Activated CD4-positive, CD25-positive, alpha-beta regulatory T cell treated with anti-CD3 and anti-CD28 coated beads, Interleukin-2, amount 50 U/mL, for 16 hours (primary cell): ENCODE measurements at places on chromosomes 4 and X.

GRCh38 chrX:133783274-133783673, 202.1 kb downstream of the GPC3 start:
- DNase-seq = no peak

DNA sequence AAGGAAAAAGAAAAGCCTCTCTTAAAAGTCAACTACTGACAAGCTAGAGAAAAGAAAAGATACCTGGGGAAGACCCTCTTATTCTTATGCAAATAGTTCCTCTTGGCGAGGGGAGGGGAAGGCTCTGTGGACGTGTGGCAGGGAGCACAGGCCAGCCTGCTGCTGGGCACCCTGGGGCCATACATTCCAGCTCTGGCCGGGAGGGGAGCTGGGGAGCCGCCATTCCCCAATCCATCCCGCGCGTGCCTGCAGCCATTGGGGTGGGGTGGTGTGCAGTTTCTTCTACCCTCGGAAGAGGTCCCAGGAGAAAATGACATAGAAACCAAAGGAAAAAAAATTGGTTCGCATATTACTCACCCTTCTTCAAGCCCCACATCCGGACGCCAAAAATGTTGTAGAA, 1496.4 kb downstream of the RPA4 start:
- no peak for DNase-seq

GRCh38 chr4:2792396-2792710, 532 bp upstream of the SH3BP2 start:
- DNase-seq = no peak

GRCh38 chr4:142883040-142883832, 37.1 kb upstream of the INPP4B start:
- DNase-seq = no peak

DNA sequence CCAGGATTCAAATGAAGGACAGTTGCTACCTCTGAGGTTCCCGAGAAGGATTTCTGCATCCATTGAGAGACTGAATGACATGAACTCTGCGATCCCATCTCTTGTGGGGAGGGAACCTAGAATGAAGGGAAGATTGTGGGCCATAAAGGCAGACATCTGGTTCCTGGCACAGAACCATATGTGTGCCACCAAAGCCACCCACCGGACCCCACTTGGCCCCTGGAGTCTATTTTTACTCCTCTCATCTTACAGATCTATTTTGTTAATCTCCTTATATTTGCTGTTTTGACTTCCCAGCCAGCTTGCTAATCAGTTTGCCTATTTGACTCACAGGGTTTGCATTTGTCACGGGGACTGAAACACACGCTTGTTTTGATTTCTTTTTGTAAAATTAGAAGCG, 7.3 kb downstream of the SOD3 start:
- DNase-seq = no peak

GRCh38 chr4:175424111-175424510, 388.0 kb downstream of the GPM6A start:
- DNase-seq = no peak

GRCh38 chrX:45850775-45851433, 650.2 kb upstream of the DIPK2B start:
- DNase-seq = no peak

- no peak for DNase-seq
Measured at GRCh38 chrX:151729056-151729725, 5.4 kb upstream of the CNGA2 start.

GRCh38 chr4:2686379-2687265, 69.5 kb downstream of the TNIP2 start:
- DNase-seq = no peak

DNA sequence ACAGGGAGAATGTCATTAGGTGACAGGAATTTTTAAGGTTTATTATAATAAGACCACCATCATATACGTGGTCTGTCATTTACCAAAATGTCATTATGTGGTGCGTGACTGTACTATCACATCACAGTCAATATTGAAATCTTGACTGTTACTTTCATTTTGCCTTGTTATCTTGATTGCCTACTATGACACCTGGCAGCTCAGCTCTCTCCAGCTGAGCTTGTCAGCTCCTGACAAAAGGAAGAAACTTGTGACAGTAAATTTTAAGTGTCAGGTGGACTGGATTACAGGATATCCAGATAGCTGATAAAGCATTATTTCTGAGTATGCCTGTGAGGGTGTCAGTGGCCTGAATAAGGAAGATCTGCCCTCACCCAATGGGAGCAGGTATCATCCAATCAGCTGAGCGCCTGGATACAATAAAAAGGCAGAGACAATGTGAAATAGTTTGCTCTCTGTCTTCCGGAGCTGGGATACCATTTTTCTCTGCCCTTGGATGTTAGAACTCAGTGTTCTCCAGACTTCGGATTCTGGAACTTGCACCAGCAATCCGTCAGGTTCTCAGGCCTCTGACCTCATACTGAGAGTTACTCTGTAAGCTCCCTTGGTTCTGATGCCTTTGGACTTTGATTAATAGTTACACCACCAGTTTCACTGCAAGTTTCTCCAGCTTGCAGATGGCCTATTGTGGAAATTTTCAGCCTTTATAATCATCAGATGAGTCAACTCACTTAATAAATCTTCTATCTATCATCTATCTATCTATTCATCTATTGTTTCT, 1454.7 kb upstream of the IGFBP7 start:
- DNase-seq = no peak

GRCh38 chr4:112167794-112168193, 22.5 kb downstream of the FAM241A start:
- DNase-seq = peak; percentile 6

DNA sequence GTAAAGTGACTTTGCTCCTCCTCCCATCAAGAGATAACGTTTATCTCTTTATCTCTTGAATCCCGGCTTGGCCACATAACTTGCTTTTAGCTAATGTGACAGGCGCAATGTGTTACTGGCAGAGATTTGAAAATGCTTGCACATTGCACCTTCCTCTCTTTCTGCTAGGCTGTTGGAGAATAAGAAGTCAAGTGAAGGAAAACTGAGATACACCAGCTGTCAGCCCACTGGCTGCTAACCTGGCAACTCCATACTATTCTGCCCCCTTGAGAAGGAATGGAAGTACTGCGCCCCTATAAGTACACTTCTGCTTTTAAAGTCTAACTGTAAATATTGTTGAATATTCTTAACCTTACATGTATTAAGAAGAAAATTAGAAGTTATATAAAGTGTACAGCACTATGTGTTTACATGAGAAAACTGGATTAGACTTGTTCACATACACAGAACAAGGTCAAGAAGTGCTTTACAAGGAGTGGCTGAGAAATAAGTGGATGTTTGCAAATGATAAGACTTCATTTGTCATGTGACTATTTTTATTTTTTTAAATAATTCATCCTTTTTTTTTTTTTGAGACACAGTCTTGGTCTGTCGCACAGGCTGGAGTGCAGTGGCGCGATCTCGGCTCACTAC, 424.5 kb upstream of the CTSO start:
- no peak for DNase-seq

- DNase-seq = no peak
Measured at GRCh38 chr4:7075962-7076695, 8.3 kb upstream of the GRPEL1 start.

DNA sequence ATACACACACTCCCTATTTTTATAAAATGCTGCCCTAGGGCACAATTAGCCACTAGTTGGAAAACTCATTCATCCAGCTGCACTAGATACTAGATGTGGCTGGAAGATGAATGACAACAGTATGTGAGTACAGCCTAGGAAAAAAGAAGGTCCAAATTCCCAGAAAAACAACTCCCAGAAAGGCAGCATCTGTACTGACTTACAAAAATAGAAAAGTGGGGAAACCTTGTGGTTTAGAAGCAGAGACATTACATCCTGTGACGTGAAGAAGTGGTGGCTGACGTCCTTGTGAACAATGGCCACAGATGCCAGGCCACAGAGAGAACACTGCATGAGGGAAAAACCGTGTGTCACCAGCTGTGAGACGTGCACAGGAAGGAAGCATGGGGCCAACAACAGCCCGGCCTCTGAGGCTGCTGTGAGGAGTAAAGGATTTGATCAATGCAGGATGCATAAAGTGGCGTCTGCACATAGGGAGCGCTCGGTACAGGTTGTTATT, 81.2 kb downstream of the SPRY1 start:
- no peak for DNase-seq

GRCh38 chr4:108168160-108168670, 517 bp downstream of the LEF1 start:
- DNase-seq = no peak
